ENCODE measurements at places on chromosomes 2 and 18.

- no peak for DNase-seq
Observed at GRCh38 chr18:12694032-12694431, 8.5 kb downstream of the CEP76 start.

DNA sequence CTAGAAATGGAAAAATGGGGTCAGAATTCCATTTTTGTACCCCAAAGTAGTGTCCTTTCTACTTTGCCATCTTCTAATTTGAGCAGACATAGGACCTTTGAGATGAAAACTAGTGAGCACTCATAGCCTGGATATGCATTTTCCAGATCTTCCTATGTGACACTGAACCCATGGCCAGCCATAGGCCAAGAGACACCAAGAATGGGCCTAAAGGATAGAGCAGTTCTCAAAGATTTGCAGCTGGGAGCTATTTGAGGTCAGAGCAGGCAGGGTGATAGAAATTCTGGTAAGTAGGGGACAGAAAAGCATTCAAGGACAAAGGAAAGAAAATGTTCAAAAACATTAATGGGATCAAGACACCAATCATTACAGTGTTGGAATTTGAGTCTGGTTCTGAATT is 332.8 kb downstream of the MYCN start:
- no peak for DNase-seq

DNA sequence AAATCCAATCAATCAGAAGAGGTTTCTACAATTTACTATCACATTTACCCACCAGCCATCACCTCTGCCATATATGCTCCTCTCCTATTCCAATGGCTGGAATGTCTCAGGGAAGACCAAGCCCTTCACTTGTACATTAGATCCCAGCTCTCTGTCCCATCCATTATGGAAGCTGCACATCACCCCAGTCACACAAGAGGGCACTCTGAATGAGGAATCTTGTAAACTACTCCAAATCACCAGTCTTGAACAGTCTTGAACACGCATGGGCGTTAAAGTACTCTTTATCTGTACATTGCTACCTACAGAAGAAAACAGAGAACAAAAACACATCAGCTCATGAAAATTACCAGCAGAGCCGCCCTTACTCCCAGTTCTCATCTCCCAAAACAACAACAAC is 38.7 kb downstream of the ZC3H8 start:
- no peak for DNase-seq

GRCh38 chr18:3649135-3649632 is 199.2 kb downstream of the TGIF1 start:
- no peak for DNase-seq

DNA sequence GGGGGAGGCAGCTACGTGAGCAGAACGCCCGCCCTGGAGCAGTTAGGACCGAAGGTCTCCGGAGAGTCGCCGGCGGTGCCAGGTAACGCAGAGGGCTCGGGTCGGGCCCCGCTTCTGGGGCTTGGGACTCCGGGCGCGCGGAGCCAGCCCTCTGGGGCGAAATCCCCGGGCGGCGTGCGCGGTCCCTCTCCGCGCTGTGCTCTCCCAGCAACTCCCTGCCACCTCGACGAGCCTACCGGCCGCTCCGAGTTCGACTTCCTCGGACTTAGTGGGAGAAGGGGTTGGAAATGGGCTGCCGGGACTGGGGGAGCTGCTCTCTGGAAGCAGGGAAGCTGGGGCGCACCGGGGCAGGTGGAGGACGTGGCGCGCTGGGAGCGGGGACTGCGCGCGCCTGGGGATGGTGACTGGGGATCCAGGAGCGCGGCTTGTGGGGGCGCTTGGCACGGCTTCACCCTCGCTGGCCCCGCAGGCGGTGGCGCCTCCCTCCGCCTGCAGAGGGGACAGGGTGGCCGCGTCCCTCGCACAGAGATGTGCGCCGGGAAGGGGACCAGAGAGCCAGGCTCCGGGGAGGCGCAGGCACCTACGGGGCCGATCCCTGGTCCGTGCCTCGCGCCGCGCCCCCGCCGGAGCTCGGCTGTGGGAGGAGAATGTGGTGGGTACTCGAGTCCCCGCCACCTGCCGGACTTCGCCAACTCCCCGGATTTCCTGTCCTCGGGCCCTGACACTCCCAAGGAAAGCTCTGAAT is 688 bp downstream of the CDH20 start:
- peak; percentile 58 for DNase-seq

DNA sequence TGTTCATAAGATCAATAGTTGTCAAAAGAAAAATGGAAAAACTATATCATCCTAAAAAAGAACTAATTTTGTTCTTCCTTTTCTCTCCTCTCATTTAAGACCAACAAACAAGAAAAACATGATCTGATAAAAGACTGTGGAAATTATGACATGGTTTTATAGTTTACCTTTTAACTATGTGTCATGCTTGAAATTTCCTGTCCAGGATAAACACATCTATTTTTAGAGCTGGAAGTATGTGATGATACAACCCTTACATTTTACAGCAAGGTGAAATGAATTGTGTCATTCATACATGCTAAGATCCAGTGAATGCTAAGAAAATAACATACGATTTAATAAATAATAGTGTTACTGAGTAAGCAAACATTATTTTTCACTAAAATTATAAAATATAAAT is 89.9 kb downstream of the GULP1 start:
- no peak for DNase-seq

DNA sequence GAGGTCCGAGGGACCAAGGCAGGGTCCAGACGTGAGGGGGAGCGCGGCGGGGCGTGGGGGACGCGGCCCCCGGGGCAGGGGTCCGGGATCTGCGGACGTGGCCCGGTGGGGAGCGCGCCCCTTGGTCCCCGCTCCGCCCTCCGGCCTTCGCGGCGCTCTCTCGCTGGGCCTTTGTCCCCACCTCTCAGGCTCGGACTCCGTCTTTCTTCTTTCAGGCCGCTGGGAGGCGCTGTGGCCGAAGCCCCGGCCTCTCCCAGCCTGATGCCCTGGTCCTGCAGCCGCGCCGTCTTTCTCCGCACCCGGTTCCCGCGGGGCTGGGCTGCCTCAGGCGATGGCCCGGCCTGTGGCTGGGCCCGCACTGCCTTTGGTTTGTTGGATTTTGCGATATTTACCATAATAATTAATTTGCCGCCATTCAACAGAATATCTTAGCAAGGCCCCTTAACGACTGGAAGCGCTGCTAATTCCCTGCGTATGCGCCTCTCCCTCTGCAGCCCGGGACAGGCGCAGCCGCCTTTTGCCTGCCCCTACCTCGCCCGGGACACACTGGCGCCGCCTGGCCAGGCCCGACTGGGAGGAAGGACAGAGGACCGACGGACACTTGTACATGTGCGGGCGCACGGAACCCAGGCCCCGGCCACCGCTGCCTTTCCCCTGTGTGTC is 10.8 kb downstream of the SIX3 start:
- no peak for DNase-seq

- no peak for DNase-seq
Observed at GRCh38 chr2:226683944-226684562, 115.6 kb downstream of the IRS1 start.

DNA sequence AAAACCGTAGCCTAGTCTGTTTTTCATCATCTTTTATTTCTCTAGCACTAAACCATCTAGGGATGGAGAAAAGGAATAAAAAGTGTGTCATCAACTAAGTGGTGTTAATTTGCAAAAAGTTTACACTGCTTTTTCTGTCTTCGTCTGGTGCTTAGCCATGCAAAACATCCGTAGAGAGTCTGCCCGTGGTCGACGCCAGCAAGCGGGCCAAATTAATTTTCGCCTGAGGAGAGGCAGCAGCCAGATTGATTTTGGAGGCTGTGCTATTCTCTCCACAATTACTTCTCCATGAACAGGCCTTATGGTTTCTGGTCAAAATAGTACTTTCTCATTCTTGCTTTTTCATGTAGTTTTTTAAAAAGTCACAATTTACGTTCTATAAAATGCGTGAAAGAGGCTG is 46.3 kb downstream of the TNFRSF11A start:
- no peak for DNase-seq

- no peak for DNase-seq
Observed at GRCh38 chr18:53991202-53991601, 233.3 kb downstream of the MBD2 start.

- DNase-seq: no peak
Observed at GRCh38 chr18:69854455-69854854, 93.2 kb downstream of the CD226 start.

- no peak for DNase-seq
Observed at GRCh38 chr2:173545364-173545763, 190.7 kb downstream of the CDCA7 start.

GRCh38 chr2:10915236-10915635 is 3.5 kb downstream of the KCNF1 start:
- DNase-seq: no peak

GRCh38 chr2:3503483-3503882 is 15.8 kb downstream of the ADI1 start:
- DNase-seq: no peak

DNA sequence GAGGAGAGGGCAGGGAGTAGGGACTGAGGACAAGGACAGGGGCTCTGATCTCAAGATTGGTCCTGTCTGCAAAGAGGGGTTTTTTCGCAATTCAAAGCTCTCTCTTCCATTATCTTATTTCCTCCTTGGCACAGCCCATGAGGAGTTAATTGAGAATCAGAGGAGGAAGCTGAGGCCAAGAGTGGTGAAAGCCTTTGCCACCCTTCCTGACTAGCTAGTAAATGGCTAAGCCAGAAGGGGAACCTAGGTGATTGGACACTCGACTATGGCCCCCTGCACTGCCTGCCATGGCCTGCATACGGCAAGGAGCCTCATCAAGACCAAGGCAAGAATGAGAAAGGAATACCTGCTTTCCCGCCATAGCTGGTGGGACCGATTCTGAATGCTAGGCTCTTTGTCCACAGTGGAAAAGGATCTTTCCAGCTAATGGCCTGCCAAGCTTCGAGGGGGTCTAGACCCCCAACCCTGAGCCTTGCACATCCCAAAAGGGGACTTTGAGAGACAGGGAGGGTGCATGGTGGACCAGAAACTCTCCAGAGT is 237.9 kb downstream of the HAUS1 start:
- no peak for DNase-seq

- no peak for DNase-seq
Observed at GRCh38 chr2:25266399-25266798, 75.3 kb downstream of the DNMT3A start.

- DNase-seq: no peak
Observed at GRCh38 chr2:221999717-222000116, 299.1 kb downstream of the PAX3 start.

- no peak for DNase-seq
Observed at GRCh38 chr18:31230495-31230894, 67.8 kb upstream of the DSC1 start.

DNA sequence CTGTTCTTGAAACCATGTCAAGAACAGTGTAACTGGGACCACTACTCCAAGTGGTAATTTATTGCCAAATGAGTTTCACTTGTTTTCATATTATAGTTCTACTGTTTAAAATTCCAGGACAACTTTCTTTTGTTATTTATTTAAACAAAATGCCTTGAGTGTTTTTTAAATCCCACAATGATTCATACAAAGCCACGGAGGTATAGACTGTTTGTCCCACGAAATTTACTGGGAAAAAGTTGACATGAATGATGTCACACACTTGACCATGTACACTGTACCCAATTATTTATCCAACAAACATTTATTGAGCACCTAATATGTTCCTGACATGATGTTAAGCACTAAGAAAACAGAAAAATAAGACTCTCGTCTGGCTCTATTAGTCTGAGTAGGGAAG is 243.9 kb upstream of the SIX2 start:
- DNase-seq: no peak

DNA sequence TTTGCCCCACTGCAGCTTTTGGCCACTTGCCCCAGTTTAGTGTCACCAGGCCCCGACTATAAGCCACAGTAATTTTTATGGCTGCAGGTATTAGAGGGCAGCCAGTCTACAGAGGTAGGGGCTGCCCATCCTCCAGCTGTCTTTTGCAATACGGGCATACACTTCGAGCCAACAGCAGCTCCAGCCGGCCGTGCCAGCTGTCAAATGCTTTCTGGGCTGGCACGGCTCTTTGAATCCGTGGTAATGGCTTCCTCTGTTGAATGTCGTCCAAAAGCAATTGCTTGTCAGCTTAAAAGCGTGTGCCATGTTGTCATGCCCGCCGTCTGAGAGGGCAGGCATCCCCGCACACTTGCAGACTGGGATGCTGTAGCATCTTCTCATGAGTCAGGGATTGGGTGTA is 41.3 kb downstream of the BCL2L11 start:
- peak; percentile 68 for DNase-seq

DNA sequence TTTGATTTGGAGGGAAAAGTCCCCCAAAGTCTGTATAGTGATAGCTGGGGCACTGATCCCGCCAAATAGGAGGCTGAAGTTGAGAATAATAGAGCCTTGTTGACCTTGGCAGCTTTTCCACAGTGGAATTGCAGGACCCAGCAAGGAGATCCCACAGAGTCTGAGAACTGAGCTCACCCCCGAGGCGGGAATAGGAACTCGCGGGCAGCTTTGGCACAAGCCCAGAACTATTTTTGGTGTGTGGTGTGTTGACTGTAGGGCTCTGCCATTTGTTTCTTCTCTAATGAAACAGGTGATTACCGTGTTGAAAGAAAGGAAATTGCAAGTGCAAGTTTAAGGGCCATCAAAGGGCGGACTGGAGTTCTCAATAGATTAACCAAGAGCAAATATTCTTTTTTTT is 34.0 kb downstream of the SH3RF3 start:
- no peak for DNase-seq

- DNase-seq: no peak
Observed at GRCh38 chr18:52054324-52054723, 285.7 kb upstream of the DCC start.

DNA sequence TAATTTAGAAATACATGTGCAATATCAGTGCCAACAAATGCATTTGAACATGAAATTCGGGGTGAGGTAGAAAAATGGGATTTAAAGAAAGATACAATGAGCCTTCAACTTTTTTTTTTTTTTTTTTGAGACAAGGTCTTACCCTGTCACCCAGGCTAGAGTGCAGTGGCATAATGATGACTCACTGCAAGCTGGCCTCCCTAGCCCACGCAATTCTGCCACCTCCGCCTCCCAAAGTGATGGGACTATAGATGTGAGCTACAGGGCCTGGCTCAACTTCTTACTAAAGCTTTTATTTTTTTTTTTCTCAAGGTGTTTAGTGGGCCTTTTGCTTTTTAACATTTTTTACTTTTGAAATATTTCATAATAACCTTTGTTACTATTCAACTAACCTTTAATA is 365.6 kb downstream of the LRRTM4 start:
- no peak for DNase-seq

DNA sequence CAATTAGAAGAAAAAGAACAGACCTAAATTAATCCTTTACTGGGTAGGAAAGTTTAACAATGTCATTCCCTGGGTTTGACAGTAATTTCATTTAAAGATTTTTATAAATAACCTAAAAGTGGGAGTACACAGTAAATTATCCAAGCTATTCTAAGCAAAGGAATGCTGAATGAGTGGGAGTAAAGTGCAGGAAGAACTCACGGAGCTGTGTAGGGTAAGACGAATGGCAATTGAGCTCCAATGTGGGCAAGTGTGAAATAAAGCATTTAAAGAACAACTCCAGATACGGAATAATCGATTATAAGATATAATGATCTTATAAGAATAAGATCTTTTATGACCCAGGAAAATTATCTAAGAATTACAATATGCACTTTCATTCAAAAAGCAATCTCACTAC is 93.2 kb downstream of the LRRTM4 start:
- peak; percentile 66 for DNase-seq

Measured in putamen (tissue), 1 donor.